CD4-positive, alpha-beta T cell (primary cell): ENCODE measurements at places on chromosomes 2 and 18.

GRCh38 chr18:38557006-38557405 lies 991.4 kb upstream of the CELF4 start:
- no peak for DNase-seq

DNA sequence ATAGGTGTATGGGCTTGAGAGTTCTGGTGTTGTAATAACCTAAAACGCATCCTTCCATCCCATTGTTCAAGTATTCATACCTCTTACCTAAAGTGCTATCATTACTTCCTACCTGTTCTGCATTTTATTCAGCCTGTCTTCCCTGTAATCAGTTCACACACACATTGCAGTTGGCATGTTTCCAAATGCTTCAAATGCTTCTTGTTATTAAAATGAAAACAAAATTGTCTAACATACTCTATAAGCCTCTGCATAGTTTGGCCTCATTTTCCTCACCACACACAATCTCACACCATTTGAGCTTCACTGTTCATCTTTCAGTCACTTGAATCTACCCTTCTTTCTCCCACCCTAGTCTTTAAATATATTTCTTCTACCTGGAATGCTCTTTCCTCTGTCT lies 1178.2 kb upstream of the NRXN1 start:
- DNase-seq = no peak

GRCh38 chr2:224173933-224174332 lies 134.8 kb upstream of the SERPINE2 start:
- no peak for DNase-seq

DNA sequence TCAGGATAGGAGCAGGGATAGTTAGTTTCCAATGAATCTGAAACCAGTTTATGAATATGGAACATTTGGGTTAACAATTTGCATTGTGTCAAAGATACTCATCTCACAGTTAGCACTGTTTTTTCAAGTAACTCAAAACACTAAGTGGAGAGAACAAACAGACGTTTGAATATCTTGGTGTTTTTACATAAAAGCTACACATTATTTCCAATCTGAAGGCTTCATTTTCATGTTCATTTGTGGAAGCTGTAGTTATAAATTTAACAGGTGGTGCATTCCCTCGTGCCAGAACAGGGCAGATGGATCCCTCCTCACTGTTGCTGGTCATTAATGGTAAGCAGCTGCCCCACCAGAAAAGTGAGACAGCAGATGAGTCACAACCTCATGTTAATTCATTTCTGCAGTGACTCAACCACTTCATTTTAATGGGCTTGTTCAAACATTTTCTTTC lies 286.9 kb downstream of the TMX3 start:
- no peak for DNase-seq

GRCh38 chr2:168593713-168594112 lies 137.6 kb downstream of the CERS6 start:
- DNase-seq = no peak

DNA sequence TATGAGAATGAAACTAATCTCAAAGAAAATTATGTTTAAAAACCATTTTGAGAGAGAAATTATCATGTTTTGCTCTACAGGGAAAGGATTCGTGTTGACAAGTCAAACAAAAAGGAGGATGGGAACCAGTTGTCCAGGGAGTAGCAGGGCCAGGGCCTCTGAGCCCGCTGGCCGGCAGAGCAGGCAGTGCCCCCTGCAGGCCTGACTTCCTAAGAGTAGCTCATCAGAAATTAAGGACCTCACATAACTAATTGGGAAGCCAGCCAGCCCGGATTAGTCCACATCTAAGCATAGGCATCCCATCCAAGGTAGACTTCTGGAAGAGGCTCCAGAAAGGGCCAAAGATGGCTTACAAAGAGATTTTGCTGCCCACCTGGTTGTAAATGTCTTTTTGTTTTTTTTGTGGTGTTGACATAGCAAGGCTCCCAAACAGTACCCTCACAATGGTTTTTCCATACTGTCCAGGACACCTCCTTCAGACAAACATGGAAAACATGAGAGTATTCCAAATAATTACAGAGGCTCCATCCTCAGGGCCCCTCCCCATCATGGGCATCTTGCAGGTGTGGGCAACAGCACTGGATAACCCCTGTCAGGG lies 241.2 kb upstream of the TANK start:
- no peak for DNase-seq

- no peak for DNase-seq
Observed at GRCh38 chr2:232231554-232231953, 147.0 kb upstream of the ALPP start.

GRCh38 chr2:58569475-58570185 lies 328.5 kb upstream of the FANCL start:
- DNase-seq = no peak

DNA sequence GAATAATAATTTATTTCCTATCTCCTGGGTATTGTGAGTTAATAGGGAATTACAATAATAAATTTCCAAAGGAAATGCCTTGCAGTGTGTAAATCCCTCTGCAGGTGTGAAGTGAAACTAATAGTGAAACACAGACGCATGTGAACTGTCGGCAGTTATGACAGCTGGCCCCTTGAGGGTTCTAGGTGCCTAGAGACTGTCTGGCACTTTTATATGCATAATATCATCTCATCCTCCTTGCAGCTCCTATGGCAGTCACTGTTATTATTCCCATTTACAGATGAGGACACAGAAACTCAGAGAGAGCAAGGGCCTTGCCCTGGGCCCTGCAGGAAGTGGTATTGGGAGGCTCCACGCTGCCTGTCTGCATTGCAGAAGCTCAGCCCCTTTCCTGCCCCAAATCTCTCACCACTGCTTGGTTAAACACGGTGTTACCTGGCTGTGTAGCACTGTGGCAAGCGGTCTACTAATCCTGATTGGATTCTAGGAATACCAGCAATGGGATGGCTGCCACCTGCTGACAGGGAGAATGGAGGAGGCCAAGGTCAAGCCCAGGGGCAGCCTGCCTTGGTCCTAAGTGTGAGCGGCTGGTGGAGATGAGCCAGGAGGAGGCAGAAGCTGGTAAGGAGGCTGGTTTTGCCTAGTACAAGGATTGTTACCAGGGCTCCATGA lies 32.8 kb upstream of the ACKR3 start:
- DNase-seq = peak; percentile 74

- DNase-seq = no peak
Observed at GRCh38 chr18:6951336-6952090, 166.1 kb downstream of the LAMA1 start.

DNA sequence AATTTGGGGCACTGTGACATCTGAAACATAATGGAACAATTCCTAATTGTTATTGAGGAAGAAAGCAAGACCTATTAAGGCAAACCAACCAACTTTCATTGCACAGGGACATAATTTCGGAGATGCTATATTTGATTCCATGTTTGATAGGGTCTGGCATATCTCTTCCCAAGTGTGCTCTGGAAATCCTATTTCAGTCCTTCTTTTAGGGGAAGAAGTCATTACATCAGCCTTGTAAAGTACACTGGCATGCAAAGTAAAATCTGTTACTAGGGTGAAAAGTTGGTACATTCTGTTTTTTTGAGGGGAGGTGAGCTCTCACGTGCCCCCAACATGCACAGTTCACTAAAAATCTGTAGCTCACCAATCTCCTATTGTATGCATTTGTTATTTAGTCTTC lies 172.4 kb downstream of the SLC8A1 start:
- no peak for DNase-seq

GRCh38 chr2:158926478-158926948 lies 41.9 kb upstream of the TANC1 start:
- DNase-seq = no peak

DNA sequence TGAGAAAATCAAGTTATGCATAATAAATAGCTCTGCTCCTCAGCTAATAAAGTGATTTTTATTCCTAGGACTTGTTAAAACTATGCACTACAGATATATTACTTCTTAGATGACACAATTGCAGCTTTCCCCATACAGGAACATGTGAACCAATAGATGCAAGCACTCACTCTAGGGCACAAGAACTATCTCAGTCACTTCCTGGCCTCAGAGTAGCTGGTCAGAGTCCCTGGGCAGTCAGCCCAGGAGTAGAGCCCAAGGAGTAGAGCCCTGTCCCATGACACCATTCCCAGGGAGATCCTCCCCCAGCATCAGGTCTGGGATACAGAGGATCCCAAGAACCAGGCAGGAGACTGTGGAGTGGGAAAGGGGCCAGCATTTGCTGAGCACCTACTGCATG lies 2.7 kb downstream of the TNS1 start:
- DNase-seq = no peak

GRCh38 chr18:51157215-51157614 lies 40.3 kb downstream of the MEX3C start:
- no peak for DNase-seq

- DNase-seq = no peak
Observed at GRCh38 chr2:202307690-202308089, 42.1 kb downstream of the NOP58 start.

GRCh38 chr2:7987992-7988391 lies 693.9 kb upstream of the ID2 start:
- no peak for DNase-seq

GRCh38 chr2:222797261-222797660 lies 63.6 kb upstream of the ACSL3 start:
- no peak for DNase-seq

DNA sequence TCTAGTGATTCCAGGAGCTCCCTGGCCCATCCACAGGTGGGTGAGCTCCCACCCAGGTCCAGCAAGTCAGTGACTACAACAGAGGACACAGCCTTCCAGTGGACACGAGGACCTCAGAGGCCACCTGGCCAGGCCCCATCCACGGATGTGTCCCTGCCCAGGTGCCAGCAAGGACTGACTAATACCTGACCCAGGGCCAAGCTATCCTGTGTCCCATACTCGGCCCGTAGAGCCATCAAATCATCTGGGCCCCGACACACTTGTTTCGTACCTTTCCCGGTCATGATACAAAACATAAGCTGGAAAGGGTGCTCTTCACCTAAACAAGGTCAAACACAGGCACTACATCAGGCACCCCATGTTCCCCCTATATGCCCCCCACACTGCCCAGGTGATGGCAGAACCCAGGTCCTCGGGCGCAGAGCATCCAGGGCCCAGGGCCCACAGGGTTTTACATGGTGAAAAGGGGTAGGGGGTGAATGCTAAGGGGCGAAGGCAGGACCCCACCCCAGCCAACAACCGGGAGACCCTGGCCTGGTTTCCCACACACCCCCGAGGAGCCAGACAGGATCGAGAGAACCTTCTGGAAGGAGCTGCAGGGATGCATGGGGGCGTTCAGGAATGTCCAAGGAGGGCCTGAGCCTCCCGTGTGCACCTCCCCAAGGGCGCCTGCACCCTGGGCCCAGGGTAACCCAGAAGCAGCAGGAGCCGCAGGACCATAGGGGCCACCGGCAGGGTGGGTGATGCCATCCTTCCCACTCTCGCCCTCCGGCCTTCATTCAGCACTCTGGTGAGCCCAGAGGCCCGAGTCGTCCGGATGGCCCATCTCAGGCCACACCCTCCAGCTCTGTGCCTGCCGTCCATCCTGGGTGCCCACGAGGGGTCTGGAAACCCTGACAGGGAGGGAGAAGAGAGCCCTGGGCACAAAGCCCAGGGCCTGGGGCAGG lies 94.3 kb downstream of the HDAC4 start:
- no peak for DNase-seq

GRCh38 chr2:175804122-175804521 lies 197.9 kb downstream of the LNPK start:
- DNase-seq = no peak

DNA sequence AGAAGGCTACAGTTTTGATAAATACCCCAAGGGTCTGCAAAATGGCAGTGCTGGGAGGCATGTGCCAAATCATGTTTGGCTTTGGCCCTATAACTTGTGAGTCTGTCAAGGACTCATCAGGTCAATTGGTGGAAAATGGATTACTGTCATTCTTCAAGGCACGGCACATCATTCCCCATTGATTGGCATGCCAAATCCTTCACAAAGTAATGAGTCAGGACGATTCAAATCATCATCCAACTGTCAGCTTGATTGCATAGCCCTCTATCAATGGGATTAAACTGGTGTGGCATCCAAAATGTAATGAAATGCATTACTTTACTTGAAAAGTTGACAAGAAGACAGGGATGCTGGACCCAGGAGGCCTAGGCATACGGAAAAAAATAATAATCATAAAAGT lies 441.6 kb upstream of the PIK3C3 start:
- no peak for DNase-seq

DNA sequence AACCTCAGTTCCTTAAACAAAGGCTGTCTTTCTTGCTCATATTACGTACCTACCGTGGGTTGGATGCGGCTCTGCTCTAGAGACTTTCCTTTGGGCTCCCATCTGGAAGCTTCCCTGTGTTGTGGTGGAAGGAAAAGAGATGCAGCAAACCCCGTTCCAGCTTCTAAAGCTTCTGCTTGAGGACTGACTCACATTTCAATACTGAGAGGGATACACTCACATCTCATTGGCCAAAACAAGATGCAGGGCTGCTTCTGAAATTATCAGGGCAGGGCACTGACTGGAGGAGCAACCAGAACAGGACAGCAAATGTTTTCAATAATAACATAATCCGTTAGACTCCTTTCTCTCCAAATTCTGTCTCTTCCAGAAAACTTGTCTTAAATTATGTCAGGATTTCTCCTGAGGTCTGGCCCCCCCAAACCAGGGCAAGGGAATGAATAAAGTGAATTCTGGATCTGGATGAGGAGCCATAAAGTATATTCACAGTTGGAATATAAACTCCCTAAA lies 4.5 kb upstream of the MYO5B start:
- DNase-seq = no peak

DNA sequence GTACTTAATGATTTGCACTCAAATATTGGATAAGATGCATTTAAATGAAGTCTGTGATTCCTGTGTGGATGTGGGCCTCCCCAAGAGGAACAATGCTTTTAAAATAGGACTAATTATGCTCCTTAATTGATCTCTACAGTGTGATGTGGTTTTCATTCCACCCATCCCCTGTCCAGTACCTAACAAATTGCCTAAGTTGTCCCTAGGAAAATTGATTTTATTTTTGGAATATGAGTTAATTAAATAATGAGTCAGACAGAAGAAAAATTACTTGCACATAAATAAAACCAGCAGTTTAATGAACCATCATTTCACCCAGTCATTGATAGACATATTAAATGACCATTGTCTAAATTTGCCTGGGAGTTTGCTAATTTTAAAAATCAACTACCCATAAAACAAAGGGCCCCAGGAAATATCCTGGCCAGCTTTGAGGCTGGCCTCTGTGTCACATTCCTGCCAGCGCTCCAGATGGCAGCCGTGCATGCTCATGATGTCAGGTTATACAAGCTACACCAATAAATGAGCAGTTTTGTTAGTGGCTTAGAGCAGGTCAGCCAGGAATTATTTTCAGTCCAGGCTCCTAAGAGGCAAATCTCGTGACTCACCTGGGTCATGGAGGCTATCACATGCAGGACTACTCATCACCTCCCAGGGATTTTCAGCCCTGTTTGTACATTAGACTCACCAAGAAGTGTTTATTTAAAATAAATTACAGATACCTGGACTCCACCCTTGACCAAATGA lies 31.9 kb downstream of the ABHD3 start:
- DNase-seq = no peak

- DNase-seq = no peak
Observed at GRCh38 chr2:55239656-55240222, 7.3 kb downstream of the RPS27A start.
